ENCODE measurements at places on chromosomes 12 and 14.

DNA sequence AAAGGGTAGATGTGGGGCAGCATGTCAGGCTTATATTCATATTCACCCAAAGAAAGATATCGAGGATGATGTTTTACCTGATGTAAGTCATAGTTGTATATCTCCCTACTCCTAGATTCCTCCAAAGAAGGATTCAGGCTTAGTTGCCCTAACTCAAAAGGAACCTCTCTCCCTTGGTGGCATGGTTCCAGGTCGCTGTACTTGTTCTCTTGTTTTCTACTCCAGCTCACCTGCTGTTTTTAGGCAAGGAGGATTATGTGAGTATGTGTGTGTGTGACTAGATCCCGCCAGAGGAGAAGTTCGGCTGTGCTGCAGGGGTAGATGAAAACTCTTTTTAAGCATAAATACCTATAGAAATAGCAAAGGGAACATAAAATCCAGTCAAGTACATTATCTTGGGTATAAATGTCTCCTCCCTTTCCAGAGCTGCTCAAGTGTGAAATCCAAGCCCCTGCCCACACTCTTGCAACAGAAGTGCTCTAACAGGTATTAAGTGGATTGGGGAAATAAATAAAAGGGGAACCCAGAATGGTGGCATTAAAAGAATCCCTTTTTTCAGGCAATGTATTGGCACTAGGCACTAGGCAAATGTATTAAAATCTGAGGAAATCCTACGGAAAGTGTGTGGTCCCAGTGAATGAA is 375.7 kb downstream of the ZFP36L1 start:
- DNase-seq = no peak

GRCh38 chr12:6644257-6644596 is 3.0 kb downstream of the ACRBP start:
- no peak for DNase-seq

GRCh38 chr14:29576927-29577326 is 350.7 kb downstream of the PRKD1 start:
- DNase-seq = no peak

- DNase-seq = no peak
Measured at GRCh38 chr12:92551853-92552397, 150.9 kb upstream of the PLEKHG7 start.

Measured in NCI-H524 (cell line).